ENCODE measurements at places on chromosomes 3 and 15. TPM values are rescaled to one million over a fixed set of nuclear protein-coding genes. Genes with fewer than 3 reads are reported as not detected.

- no peak overlapping the region for H3K27ac ChIP-seq
- DNase-seq = no peak
- H3K27me3 ChIP-seq = peaks cover 61% of the 10 kb centered on the region
- peaks cover 16% of the 10 kb centered on the region for H3K36me3 ChIP-seq
- peaks cover 17% of the 10 kb centered on the region for H3K4me1 ChIP-seq
- H3K4me3 ChIP-seq = no peak overlapping the region
These were observed 51.7 kb downstream of the ZIC4 start for GRCh38 chr3:147354623-147355022.

DNA sequence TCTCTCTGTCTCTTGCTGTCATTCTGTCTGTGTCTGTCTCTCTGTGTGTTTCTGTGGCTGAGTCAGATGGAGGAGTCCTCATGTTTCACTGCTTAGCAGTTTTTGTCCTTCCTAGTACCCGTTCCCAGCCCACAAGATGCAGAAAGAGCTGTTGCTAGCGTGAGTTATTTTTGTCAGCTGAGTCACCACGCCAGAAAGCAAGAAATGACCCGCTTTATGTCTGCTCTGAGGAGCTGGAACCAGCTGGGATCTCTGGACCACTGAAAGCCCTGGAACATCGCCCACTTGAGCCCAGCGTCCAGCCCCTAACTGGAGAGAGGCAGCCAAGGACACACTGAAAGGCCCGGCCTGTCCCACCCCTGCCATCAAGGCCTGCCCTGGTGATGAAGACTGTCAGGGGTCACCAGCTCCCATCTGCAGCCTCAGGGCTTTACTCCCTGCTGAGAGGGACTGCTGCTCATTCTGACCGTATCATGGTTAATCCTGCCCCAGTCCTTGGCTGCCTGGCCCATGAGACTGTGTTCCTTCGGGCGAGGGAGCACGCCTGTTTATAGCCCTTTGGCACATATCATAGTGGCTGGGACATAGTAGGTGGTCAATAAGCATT lies 101.7 kb upstream of the TPM1 start:
- H3K4me3 ChIP-seq = peak overlapping the region; percentile 44
- no peaks in the 10 kb centered on the region for H3K27me3 ChIP-seq
- DNase-seq = peak; percentile 97
- H3K27ac ChIP-seq = peak overlapping the region; percentile 83
- peaks cover 58% of the 10 kb centered on the region for H3K4me1 ChIP-seq

DNA sequence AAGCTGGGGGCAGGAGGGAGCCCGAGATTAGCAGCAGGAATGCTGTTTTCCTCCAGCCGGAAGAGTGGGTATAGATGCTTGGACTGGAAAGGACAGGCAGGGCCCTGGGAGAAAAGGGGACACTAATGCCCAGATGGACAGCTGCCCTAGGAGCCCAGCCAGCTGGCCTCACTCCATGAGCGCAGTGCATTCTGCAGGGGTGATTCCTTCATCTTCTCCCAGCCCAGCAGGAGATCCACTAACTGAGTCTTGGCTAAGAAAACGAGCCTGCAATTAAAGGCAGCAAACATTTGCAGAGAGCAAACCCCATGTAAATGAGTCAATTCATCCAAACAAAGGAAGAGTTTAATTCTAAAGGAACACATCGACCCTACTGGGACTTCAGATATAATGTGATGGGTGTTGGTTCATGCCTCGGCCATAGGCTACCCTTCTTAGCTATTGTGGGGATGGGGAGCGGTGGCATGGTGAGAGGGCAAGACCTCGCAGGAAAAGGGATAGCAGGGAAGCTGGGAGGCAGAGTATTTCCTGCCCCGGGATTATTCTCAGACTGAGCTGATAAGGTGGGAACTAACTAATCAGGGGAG lies 13.3 kb upstream of the MINAR1 start:
- H3K4me1 ChIP-seq = no peaks in the 10 kb centered on the region
- no peaks in the 10 kb centered on the region for H3K36me3 ChIP-seq
- no peak overlapping the region for H3K27ac ChIP-seq
- no peak for DNase-seq

DNA sequence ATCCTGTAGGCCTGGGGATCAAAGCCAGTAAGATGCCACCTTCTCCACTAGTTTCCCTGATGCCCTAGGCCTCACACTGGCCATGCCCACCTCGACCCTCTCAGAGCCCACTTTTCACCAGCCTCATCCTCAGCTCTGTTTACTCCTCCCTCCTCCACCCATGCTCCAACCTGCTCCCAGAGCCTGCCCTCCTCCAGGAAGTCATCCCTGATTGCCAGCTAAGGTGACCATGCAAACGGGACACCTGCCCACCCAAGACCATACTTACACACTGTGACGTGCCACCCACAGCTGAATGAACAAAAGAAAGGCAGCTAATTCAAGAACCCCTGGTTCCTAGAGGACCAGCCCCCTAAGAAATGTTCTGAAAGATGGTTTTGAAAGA lies 9.1 kb downstream of the PLCD1 start:
- peaks cover 15% of the 10 kb centered on the region for H3K36me3 ChIP-seq
- no peak overlapping the region for H3K27ac ChIP-seq
- H3K27me3 ChIP-seq = 0 out of 2 replicates have a peak, but pooled peaks cover 2% of the 10 kb centered on the region
- DNase-seq = no peak

DNA sequence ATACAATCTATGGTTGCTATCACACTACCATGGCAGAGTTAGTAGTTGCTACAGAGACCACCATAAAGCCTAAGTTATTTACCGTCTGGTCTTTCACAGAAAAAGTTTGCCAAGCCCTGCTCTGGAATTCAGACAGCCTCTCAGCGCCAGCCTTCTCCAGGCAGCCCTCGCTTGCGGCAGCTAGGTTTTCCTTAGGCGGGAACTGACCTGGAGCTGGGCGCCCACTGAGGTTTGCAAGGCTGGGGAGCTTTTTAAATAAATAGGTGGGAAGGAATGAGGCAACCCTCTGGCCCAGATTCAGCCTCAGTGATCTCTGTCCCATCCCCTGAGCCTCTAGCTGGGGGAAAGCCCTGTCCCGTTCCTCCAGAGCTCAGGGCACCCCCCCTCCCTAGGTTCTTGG lies 1.2 kb downstream of the CTSH start:
- no peaks in the 10 kb centered on the region for H3K4me1 ChIP-seq
- no peak overlapping the region for H3K4me3 ChIP-seq
- no peak for DNase-seq
- peaks cover 30% of the 10 kb centered on the region for H3K27me3 ChIP-seq
- no peak overlapping the region for H3K27ac ChIP-seq

GRCh38 chr3:24462737-24463136 lies 31.9 kb downstream of the THRB start:
- DNase-seq = no peak
- no peak overlapping the region for H3K27ac ChIP-seq
- no peak overlapping the region for H3K4me3 ChIP-seq

DNA sequence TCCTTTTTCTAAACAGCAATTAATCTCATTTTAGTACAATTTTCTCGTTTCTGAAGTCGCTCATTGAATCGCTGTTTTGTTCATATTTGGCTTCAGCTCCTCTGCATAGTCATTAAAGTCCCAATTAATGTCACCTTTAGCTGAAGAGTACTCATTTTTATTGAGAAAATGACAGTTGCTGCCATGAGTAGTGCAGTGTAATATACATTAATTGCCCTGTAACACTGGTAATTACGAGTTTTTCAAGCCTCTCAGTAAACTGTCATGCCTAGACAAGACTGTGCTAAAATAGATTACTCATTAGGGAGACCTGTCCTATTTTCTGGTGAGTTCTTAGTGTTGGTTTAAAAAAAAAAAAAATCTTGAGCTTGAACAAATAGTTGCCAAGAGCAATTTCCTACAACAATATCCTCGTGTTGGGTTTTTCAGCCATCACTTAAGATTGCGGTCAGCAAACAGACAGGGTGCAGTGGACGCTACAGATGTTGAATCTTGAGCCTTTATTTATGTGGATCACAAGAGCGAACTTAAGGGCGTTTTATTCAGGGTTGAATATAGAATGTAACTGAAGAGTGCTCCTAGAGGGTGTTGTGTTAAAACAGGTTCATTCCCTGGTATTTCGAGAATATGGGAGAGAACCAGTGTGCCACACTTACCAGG lies 176.0 kb downstream of the CDIN1 start:
- H3K4me3 ChIP-seq = no peak overlapping the region
- no peaks in the 10 kb centered on the region for H3K27me3 ChIP-seq
- no peak for DNase-seq
- peaks cover 7% of the 10 kb centered on the region for H3K4me1 ChIP-seq
- no peak overlapping the region for H3K27ac ChIP-seq

DNA sequence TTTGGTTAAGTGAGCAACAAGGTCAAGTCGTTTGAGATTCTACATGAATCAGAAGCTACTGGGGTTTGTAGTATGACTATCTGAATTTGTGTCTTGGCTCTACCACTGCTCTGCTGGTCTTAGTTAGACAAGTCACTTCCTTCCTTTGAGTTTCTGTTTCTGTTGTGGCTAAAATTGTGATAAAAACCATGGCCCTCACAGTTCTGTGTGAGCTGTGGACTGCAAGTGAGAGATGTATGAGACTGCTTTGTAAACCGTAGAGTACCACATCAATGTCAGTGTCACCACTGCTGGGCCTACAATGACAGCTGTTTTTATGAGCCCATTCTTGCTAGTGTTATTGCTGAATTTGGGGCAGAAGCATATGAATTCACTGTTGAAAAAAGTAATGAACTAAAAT lies 32.7 kb downstream of the RARB start:
- H3K4me1 ChIP-seq = peaks cover 49% of the 10 kb centered on the region
- no peaks in the 10 kb centered on the region for H3K36me3 ChIP-seq
- no peak for DNase-seq
- H3K27me3 ChIP-seq = no peaks in the 10 kb centered on the region
- no peak overlapping the region for H3K27ac ChIP-seq

GRCh38 chr3:177133860-177134815 lies 63.1 kb downstream of the TBL1XR1 start:
- H3K27ac ChIP-seq = peak overlapping the region; percentile 11
- H3K27me3 ChIP-seq = no peaks in the 10 kb centered on the region
- H3K4me1 ChIP-seq = peaks cover 10% of the 10 kb centered on the region
- peaks cover 19% of the 10 kb centered on the region for H3K36me3 ChIP-seq

GRCh38 chr15:48175126-48175525 lies 3.0 kb downstream of the MYEF2 start:
- H3K27ac ChIP-seq = no peak overlapping the region
- peaks cover 4% of the 10 kb centered on the region for H3K27me3 ChIP-seq
- H3K36me3 ChIP-seq = no peaks in the 10 kb centered on the region
- peaks cover 17% of the 10 kb centered on the region for H3K4me1 ChIP-seq

DNA sequence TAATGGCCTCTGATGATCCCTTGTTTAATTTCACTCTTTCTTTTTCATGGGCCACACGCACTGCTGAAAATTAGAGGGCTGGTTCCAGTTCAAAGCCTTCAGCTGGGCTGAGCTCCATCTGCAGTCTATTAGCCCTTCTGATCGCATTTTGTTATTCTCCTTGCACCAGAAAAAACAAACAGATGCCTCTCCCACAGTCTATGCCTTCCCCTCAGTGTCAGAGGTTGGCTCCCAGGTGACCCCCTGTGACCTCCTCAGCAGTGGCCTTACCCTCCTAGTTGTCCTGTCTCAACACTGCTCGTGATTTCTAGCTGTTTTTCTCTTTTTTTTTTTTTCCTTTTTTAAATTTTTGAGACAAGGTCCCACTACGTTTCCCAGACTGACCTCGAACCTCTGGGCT lies 77.1 kb upstream of the PRTG start:
- peaks cover 23% of the 10 kb centered on the region for H3K4me1 ChIP-seq
- peaks cover 5% of the 10 kb centered on the region for H3K27me3 ChIP-seq
- no peaks in the 10 kb centered on the region for H3K36me3 ChIP-seq
- H3K4me3 ChIP-seq = no peak overlapping the region
- DNase-seq = no peak
- H3K27ac ChIP-seq = no peak overlapping the region

SLC9C1 gene
- not detected for total RNA-seq

AGTR1 gene
- total RNA-seq = not detected

- H3K27ac ChIP-seq = no peak overlapping the region
- H3K27me3 ChIP-seq = peaks cover 2% of the 10 kb centered on the region
- H3K4me1 ChIP-seq = peaks cover 21% of the 10 kb centered on the region
- no peak overlapping the region for H3K4me3 ChIP-seq
- H3K36me3 ChIP-seq = no peaks in the 10 kb centered on the region
These were observed 232.5 kb upstream of the ST8SIA2 start for GRCh38 chr15:92161039-92161670.

CISH gene
- total RNA-seq = 1.1 TPM

- H3K27ac ChIP-seq = no peak overlapping the region
- H3K36me3 ChIP-seq = no peaks in the 10 kb centered on the region
- DNase-seq = no peak
- no peaks in the 10 kb centered on the region for H3K4me1 ChIP-seq
- peaks cover 7% of the 10 kb centered on the region for H3K27me3 ChIP-seq
These were observed 37.1 kb upstream of the CCK start for GRCh38 chr3:42302924-42303634.

CCDC80 gene
- 328 TPM for total RNA-seq

GRCh38 chr3:101351829-101352228 lies 31.5 kb upstream of the IMPG2 start:
- peaks cover 33% of the 10 kb centered on the region for H3K36me3 ChIP-seq
- H3K27me3 ChIP-seq = no peaks in the 10 kb centered on the region
- H3K4me3 ChIP-seq = peak overlapping the region; percentile 3
- H3K4me1 ChIP-seq = peaks cover 12% of the 10 kb centered on the region
- no peak overlapping the region for H3K27ac ChIP-seq

GRCh38 chr3:23553353-23553752 lies 252.4 kb upstream of the UBE2E1 start:
- no peak overlapping the region for H3K27ac ChIP-seq
- 0 out of 2 replicates have a peak, but pooled peaks cover 4% of the 10 kb centered on the region for H3K36me3 ChIP-seq
- H3K4me3 ChIP-seq = no peak overlapping the region
- peaks cover 13% of the 10 kb centered on the region for H3K4me1 ChIP-seq
- no peaks in the 10 kb centered on the region for H3K27me3 ChIP-seq

GRCh38 chr3:168272343-168272985 lies 176.7 kb upstream of the GOLIM4 start:
- no peak for DNase-seq
- H3K27ac ChIP-seq = no peak overlapping the region
- H3K4me3 ChIP-seq = no peak overlapping the region
- no peaks in the 10 kb centered on the region for H3K36me3 ChIP-seq

DNA sequence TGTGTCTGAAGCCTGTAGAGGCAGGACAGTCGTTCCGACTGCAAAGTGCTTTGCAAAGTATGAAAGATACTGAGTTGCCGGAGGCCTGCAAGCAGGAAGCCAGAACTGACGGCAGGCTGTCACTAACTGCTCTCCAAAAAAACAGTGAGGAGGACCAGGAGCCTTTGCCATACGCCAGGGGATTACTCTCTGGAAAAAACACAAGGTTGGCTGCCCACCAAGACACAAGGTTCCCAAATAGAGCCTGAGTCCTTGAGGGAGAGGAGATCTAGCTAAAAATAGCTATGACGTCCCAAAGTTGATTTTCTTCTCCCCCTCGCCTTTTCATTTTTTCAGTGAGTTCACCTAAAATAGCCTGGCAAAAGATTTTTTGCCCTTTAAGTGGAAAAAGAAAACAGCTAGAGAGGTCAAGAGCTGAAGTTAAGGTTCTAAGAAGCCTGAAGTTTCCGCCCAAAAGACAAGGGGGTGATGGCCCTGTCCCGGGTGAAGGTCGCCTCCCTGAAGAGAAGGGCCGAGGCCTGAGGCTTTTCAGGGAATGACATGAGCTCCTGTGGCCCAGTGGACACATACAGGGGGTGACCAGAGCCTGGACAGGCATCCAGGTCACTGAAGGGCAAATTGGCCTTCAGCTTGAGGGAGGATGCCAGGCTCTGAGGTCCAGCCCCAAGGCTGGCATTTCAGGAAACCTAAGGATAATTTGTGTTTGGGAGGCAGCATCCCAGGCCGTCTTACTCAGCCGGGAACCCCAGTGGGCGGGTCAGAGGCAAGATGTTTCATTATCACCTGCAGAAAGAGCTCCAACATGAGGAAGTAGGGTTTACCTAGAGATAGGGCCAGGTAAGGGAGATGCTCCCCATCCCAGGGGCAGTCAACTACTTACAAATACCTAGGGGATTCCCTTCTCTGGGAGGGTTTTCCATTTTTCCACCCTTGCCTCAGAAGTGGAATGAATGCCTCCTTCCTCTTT lies 44.9 kb upstream of the DGKG start:
- H3K36me3 ChIP-seq = no peaks in the 10 kb centered on the region
- no peak for DNase-seq
- no peak overlapping the region for H3K27ac ChIP-seq
- H3K4me1 ChIP-seq = no peaks in the 10 kb centered on the region
